Retinal pigment epithelial cell (primary cell): ENCODE measurements at places on chromosomes 2 and 18.
A peak's percentile ranks its signal among the peaks of the same experiment; 100 is the strongest.

- no peak for DNase-seq
Observed at GRCh38 chr18:52992041-52992440, 652.0 kb downstream of the DCC start.

DNA sequence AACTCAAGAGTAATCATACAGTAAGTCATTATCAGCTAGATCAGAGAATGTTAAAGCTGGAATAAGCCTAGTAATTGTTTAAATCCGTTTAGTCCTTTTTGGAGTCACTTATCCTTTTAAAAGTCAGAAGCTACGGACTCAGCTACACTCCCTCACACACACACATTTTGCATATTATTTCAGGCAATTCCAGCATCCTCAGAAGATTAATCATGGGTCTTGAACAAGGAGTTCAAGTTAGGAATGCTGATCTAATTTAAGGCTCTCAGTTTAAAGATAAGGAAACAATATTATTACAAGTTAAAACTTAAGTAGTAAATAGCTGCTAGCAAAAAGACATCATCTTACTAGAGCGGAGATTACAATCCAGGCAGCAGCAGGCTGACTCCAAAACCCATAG, 74.3 kb downstream of the GTF3C3 start:
- peak; percentile 48 for DNase-seq

DNA sequence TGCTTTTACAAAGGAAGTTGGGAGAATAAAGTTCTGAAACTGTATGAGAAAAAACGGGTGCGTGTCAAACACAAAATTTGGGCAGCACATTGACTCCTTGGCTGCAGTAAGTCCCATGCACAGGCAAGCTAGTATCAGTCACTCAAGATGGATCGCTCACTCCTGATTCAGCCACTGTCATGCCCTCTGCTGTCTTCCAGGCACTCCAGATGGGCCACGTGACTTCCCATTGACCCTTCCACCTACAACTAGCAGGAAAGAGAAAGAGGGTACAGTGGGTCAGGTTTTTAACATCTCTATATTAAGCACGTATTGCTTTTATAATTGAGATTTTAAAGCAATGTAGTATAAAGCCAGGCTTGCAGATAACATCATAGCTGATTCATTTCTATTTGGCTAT, 8.6 kb downstream of the ARHGEF33 start:
- DNase-seq: no peak

DNA sequence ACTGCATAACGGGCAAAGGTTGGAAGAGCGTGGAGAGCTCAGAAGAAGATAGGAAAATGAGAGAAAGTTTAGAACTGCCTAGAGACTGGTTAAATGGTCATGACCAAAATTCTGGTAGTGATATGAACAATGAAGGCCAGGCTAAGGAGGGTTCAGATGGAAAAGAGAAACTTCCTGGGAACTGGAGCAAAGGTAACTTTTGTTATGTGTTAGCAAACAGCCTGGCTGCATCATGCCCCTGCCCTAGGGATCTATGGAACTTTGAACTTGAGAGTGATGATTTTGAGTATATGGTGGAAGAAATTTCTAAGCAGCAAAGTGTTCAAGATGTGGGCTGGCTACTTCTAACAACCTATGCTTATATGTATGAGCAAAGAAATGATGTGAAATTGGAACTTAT, 44.4 kb upstream of the SPATS2L start:
- no peak for DNase-seq
